ENCODE measurements at places on chromosomes 1 and 21.

- no peak for DNase-seq
These were observed 87.9 kb downstream of the SSBP3 start for GRCh38 chr1:54318246-54318814.

DNA sequence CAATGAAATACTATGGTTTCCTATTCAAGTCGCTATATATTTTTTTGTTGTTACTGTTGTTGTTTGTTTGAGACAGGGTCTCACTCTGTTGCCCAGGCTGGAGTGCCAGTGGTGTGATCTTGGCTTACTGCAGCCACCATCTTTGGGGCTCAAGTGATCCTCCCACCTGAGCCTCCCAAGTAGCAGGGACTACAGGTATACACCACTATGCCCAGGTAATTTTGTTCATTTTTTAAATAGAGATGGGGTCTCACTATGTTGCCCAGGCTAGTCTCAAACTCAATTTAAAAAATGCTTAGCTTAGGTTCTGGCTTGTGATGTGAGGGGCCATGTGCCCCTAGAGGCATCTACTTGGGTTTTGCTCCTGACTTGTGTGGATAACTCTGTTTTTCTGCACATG lies 9.8 kb downstream of the RABIF start:
- no peak for DNase-seq

DNA sequence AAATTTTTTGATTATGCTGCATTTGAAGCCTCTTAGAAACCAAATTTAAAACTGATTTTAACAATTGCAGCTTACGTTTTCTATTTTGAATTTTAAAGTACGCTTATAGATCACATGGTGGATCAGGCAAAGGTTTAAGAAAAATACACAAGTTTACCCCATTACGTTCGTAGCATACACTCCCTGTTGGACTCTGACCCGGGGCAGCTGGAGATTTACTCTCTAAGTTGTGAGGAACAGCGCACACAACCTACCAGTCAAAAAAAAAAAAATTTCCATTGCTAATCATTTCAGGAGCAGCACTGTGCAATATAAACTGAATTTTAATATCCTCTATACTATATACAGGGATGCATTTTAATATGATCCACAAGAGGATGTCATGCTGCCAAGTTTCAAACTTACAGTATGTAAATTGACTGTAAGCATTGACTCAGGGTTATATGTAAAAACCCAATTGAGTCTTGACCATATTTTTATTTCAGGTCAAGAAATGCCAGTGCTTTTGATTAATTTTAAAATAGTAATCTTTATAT lies 20.4 kb downstream of the CSDE1 start:
- DNase-seq = no peak

DNA sequence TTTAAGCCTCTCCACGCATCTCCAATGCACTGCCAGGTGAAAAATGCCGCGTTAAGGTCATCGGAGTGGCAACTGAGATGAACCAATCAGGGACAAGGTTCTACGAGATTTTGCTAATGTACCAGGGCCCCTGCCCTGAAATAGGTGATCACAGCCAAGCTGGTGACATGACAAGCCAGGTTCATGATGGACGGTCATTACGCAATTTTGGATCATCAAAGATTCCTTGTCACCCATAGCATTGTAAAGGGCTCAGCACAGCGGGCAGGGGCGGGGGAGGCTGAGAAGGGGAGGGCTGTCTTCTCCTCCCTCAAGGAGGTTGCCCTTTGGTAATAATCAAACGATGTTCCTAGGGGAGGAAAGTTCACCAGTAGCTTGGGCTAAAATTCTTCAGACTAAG lies 475.5 kb downstream of the NPHP4 start:
- DNase-seq = no peak

DNA sequence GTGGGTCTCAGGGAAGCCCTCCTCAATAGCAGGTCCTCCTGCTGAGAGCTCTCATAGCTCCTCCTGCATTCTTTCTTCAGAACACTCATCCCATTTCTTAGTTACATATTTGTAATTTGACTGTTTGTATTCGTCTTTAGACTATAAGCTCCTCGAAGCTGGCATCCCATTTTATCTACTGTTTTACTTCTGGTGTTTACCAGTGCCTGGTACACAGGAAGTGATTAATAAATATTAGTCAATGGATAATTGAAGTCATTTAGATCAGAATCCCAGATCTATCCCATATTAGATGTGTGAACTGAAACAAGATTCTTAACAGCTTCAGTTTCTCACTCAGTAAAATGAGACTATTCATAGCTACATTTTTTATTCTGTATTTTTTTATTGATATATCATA lies 88.7 kb downstream of the PLPP3 start:
- no peak for DNase-seq

DNA sequence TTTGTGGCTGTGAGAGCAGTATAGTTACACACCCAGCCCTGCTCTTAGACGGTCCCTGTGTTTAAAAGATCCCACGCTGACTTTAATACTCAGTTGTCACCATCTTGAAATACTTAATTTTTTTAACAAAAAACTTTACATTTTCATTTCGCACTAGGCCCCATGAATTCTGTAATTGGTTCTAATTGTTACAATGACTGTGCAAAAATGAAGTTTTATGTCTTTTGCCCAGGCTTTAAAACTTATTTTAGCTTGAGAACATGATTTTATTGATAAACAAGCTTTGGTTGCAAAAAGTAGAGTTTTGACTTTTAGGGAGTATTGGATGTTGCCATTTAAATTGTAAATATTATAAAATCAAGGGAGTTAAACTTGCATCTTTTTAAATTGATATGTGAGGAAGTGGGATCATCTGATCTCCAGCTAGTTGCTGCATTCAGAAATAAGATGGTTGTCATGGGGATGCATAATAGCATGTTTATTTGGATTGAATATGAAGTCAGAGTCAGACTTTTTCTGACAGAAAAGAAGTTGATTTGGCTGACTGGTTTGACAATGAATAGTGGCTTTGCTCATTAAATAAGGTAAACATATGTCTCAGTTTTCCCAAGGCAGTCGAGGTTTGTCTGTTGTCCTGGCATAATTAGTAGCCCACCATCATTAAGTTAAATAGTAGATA lies 23.0 kb upstream of the CRP start:
- no peak for DNase-seq

- no peak for DNase-seq
These were observed 50.8 kb downstream of the TGFBR3 start for GRCh38 chr1:91835087-91835521.

GRCh38 chr1:54390655-54391054 lies 15.5 kb downstream of the SSBP3 start:
- DNase-seq = no peak

DNA sequence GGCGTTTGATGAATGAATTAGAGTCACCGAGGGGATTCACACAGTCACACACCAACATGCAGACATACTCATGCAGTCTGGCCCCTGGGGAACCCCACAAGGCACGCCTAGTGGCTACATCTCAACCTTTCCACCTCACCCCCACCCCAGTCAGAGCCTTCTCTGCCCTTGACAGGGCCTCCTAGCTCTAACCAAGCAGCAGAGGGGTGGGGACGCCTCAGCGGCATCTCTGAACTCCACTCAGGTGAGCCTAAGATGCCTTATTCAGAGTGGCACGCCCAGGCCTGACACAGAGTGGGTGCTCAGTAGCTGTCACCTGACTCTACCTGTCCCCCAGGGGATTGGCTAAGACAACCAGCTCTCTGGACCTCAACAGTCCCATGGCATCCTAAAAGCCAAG lies 3.7 kb upstream of the SDC3 start:
- DNase-seq = no peak

- no peak for DNase-seq
These were observed 25.4 kb upstream of the ALDH4A1 start for GRCh38 chr1:18927654-18928272.

- no peak for DNase-seq
These were observed 16.5 kb downstream of the AKR7A3 start for GRCh38 chr1:19272064-19272463.

GRCh38 chr1:204589409-204590038 lies 73.3 kb downstream of the MDM4 start:
- DNase-seq = no peak

DNA sequence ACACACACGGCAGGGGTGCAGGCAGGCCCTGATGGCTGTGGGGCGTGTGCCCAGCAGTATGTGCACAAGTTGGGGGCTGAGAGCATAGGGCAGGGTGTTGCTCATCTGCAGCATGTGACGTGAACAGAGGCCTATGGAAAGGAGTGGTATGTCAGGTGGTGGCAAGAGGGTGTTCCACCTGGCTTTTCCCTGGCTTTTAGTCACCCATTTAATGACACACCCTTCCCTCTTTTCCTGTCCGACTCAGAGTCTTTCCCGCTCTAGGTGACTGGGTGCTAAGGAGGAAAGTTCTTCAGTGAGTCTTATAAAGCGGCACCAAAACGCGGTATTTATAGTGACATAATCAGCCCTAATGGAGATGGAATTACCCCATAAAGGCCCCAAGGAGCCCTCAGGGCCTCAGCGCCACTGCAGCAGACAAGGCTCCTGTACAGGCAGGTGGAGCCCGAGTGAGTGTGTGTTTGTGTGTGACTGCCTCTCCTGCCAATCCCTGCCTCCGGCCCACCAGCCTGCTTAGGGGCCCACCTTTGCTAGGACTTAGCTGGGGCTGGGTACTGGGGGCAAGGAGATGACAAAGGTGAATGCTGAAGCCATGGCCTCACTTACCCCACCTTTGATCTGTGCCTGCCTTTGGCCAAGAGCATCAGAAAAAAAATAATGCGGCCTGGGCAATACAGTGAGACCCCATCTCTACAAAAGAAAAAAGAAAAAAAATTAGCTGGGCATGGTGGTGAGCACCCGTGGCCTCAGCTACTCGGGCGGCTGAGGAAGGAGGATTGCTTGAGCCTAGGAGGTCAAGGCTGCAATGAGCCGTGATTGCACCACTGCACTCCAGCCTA lies 3.3 kb upstream of the EPHA2 start:
- DNase-seq = no peak

DNA sequence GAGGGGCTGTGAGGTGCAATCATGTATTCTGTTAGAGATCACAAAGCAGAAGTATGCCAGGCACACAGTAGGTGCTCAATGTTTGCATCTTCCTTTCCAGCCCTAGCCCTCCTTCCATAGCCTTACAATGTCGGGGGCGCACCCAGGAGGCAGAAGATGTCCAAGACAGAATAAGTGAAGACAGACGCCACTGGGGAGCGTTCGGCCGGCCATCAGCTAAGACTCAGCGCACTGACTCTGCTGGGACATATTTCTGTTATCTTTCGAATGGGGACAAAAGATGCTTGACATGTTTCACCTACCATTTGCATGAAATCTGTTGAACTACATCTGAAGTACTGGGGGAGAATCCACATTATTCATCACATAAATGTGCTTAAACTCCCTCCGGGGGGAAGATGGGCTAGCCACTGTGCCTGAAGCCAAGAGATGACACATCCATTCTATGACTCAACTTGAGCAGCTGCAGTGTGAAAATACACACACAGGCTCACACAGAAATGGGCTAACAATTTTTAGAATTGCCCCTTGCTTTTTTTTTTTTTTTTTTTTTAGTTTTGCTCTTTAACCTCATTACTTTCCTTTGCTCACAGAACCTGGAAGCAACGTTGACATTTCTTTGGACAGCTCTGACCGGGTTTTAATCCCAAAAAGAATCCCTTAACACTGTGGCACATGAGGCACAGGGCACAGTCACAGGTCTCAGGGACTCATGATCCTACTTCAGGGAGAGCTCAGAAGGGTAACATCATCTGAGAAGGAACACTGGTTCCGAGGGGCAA lies 7.9 kb downstream of the TIAM1 start:
- peak; percentile 63 for DNase-seq

All from AG09309 (cell line).